ENCODE measurements at places on chromosomes 5 and 9. TPM values are rescaled to one million over a fixed set of nuclear protein-coding genes. Genes with fewer than 3 reads are reported as not detected.

The ANAPC2 gene
- 16.1 TPM for total RNA-seq

The CDKN2B gene
- total RNA-seq = 0.64 TPM

The MATR3 gene
- 67.0 TPM for total RNA-seq

The IL13 gene
- not detected for total RNA-seq

The PCDHGA3 gene
- total RNA-seq = 0.62 TPM

The SPINK4 gene
- total RNA-seq = not detected

The SOWAHA gene
- total RNA-seq = 1.4 TPM

The DNM1 gene
- total RNA-seq = 1.7 TPM

The ITGA2 gene
- total RNA-seq = 0.37 TPM

The TMED9 gene
- total RNA-seq = 137 TPM

The INSL4 gene
- not detected for total RNA-seq

The VLDLR gene
- 0.72 TPM for total RNA-seq

Data from right lobe of liver (tissue), 6 donors.